Left lung (tissue), 14 donors: ENCODE measurements at places on chromosomes 5 and 9. TPM values are rescaled to one million over a fixed set of nuclear protein-coding genes. Genes with fewer than 3 reads are reported as not detected.

Gene PFN3
- total RNA-seq: not detected

Gene LRRC19
- not detected for total RNA-seq

Gene OGN
- 41.2 TPM for total RNA-seq

Gene ZNF483
- 5.2 TPM for total RNA-seq

Gene POU5F2
- total RNA-seq: 1.2 TPM
